ENCODE measurements at places on chromosomes 7 and 10. TPM values are rescaled to one million over a fixed set of nuclear protein-coding genes. Genes with fewer than 3 reads are reported as not detected.

- no peak for DNase-seq
Observed at GRCh38 chr10:116629340-116629739, 8.6 kb downstream of the PNLIPRP2 start.

- DNase-seq, result no peak
Observed at GRCh38 chr10:12834721-12835120, 166.8 kb downstream of the CCDC3 start.

DNA sequence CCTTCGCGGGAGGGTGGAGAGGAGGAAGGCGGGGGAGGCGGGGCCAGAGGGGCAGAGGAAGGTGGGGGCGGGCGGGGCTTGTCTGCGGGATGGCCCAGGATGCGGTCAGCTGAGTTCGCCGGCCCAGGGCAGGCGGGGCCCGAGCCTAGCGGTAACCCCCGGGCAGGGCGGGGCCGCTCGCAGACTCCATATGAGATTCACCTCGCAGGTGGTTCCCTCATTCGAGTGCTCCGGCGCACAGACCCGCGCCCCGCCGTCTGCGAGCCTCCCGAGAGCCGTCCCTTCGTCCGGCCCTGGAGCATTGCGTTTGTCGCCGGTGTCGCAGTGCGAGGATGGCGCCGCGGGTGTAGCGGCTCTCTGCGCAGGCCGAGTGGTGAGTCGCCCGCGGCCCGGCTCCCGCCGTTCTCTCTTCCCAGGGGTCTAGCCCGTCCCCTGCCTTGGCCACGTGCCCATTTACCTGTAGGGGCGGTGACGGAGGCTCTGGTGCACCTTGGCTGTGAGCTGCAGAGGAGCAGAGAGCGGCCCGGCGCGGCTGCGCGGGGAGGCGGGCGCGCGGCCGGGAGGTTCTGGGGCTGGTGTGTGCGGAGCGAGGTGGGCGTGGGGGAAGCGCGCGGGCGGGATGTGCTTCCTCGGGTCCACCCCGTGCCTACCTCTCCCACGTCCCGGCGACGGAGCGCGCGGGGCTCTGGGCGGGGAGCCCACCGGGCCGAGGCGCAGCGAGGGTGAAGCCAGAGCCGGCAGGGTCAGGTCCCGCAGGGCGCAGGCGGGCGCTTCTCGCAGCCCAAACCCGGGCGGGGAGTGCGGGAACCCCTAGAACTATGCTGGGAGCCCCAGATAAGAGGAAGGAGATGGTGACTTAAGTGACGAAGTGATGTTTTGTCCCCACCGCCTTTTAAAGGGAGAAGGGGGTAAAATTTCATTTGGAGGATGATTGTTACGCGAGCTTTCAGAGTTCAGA, at the start of gene UPP1:
Gene UPP1, plus strand, starts transcription at position 220 of the 958 bp plus-strand sequence. CDS start 5,519 bp downstream, outside the sequence.
- DNase-seq, result no peak

- peak; percentile 28 for DNase-seq
Observed at GRCh38 chr10:23493711-23494110, 54.8 kb downstream of the OTUD1 start.

DNA sequence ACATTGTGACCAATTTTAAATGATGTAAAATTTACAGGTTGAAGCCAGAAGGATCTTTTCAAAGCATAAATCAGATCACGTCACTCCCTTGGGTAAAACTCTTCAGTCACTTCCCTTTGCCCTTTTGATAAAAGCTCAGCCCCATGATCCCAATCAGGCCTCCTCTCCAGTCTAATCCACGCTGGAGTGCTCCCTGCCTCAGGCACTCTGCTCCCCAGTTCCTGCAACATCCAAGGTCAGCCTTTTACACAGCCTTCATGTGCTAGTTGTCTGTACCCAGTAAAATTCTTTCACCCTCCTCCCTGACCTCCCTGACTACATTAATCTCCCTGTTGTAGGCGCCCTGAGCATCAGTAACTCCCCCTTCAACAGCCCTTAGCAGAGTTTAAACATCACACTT, 14.1 kb downstream of the ELMO1 start:
- no peak for DNase-seq

DNA sequence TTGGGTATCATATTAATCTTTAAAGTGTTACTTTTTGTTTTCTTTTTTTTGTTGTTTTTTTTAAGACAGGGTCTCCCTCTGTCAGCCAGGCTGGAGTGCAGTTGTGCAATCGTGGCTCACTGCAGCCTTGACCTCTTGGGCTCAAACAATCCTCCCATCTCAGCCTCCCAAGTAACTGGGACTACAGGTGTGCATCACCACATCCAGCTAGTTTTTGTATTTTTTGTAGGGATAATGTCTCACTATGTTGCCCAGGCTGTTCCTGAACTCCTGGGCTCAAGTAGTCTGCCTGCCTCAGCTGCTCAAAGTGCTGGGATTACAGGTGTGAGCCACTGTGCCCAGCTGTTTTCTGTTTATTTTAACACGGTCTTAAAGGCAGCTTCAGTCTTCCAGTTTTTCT, 23.3 kb downstream of the KMT2E start:
- no peak for DNase-seq

DNA sequence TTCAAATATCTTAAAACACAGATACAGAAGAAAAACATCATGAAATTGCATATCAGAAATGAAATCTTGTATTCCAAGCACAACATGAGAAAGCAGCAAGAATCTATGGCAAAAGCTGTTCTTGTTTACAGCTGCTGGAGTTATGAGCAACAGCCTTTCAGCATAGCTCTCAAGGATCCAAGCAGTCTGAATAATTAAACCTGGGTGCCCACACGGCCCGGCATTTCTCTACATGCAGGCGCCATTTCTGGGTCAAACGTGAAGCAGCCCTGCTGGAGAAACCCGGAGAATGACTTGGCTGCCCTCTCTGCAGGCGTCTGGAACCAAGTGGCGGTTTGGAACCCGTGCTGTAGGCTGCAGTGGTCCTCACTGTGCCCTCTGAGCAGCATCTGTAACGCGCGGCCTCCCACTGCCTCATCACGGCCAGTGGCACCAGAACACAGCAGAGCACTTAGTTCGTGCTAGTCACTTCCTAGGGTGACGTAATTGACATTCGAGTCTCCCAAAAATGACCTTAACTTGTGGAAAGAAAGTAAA, 213.0 kb downstream of the TCERG1L start:
- no peak for DNase-seq

DNA sequence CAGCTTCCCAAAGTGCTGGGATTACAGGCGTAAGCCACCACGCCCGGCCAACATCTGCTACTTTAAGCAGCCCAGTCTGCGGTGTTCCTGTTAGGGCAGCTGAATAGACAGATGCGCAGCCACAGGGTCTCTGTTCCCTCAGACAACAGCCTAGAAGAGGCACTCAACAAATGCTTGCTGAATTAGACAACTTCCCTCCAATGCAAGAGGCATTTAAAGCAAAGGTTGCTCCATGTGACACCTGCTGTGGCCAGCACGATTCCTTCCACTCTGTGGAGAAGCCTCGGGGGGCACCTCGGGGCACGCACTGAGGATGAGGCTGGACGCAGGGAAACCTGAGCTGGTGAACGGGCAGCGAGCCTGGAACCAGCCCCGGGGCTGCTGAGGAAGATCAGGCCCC, 237.8 kb downstream of the MAD1L1 start:
- DNase-seq, result no peak

Gene IFIT1B
- not detected for total RNA-seq

Gene TSPAN12
- not detected for total RNA-seq

Gene PTF1A
- not detected for total RNA-seq

Gene GNGT1
- total RNA-seq, result not detected

Gene CNPY4
- 10.4 TPM for total RNA-seq

Gene IFIT1
- total RNA-seq, result 6.3 TPM

Gene CDHR3
- 0.58 TPM for total RNA-seq

Gene CALD1
- total RNA-seq, result 2.1 TPM

Gene INHBA
- total RNA-seq, result not detected
